ENCODE measurements at places on chromosomes 12 and 14.

DNA sequence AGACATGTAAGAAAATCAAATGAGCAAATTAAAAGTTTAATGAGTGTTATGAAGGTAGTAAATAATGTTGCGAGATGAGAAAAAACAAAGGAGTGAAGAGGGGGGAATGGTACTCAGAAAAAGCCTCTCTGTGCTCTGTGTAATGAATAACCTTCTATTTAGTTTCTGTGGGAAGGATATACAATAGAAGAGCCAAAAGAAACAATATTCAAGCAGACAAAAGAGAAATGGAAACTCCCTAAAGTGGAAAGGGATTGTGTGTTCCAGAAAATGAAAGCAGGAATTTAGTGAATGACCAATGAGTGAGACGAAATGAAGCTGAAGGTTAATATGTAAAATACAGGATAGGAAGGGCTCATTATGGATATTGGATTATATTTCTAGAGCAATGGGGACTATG is 18.5 kb downstream of the OR4K1 start:
- no peak for DNase-seq

GRCh38 chr12:57460468-57460784 is 841 bp downstream of the GLI1 start:
- no peak for DNase-seq

- DNase-seq = no peak
These were observed 510.6 kb downstream of the RERGL start for GRCh38 chr12:17579205-17580026.

DNA sequence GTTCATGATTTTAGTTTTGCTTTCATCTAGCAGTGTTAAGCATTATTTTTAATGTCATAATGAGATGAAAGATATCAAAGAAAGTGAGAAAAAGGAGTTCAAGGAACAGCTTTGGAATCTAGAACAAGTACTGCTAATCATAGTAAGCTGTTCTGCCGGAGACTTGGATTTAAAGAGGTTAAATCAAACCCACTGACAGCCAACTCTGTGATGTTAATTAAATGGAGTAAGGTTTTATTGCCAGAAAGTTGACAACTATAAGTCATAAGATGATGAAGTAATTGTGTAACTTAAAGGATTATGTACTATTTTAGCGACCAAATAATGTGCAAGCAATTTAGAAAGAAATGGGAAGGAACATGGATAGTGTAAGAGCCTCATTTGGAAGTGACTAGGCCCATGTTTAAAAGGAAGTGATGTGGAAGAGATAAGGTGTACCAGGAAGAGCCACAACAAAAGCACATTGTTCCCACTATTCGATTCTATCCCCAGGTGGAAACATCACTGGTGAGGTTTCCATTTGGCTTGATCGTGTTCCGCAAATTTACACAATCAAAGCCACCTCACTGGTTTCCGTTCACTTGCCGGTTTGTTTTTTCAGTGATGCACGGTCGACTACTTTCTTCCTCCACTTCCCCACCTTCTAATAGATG is 388.5 kb downstream of the PAWR start:
- no peak for DNase-seq

Data from cerebellar nuclear complex (tissue), 1 donor.